ENCODE measurements at places on chromosomes 1 and 21.

DNA sequence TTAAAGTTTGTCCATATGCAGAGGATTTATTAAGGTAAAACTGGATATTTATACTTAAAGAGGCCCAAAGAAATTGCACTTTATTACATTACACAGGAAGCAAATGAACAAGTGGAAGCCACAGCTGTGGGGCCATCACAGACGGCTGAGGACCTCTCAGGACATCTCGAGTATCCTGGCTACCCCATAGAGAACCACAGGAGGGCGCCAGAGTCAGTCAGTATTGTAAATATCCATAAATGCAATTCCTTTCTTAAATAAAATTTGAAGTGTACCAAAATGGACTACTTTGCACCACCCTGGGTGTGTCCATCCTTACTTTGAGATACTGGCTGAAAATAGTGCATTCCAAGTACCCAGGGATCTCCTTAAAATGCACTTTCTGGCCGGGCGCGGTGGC lies 257.2 kb downstream of the MRPL39 start:
- DNase-seq: no peak

GRCh38 chr1:27634177-27634984 lies 604 bp downstream of the FGR start:
- DNase-seq: no peak

GRCh38 chr1:41626146-41626545 lies 141.7 kb upstream of the EDN2 start:
- DNase-seq: no peak

- no peak for DNase-seq
Observed at GRCh38 chr1:62057230-62057629, 137.4 kb upstream of the L1TD1 start.

GRCh38 chr21:41883582-41883981 lies 4.4 kb upstream of the PRDM15 start:
- no peak for DNase-seq

DNA sequence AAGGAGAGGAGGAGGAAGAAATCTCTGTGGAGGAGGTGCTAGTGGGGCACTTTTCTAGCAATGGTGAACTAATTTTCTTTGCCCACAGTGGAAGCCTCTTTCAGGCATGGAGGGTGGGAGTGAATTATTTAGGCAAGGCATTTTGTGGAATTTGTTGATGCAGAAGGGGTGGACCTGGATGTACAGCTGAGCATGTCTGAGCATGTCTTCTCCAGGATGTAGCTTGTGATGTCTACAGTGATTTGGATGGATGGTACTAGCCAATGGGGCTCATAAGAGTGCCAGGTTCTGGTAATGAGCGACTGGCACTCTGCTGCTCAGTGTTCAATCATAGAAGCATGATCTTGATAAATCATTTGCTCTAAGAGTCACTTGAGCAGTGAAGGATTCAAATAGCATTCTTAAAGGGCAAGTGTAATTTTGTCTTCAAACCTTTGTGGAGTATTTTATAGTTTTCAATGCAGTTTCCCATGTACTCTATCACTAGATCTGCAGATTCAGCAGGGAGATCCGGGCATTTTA lies 153.9 kb upstream of the LMO4 start:
- no peak for DNase-seq

All from putamen (tissue), 1 donor.